ENCODE measurements at places on chromosomes 7 and 10. TPM values are rescaled to one million over a fixed set of nuclear protein-coding genes. Genes with fewer than 3 reads are reported as not detected.

AFAP1L2 gene
- total RNA-seq: 9.6 TPM

DNA sequence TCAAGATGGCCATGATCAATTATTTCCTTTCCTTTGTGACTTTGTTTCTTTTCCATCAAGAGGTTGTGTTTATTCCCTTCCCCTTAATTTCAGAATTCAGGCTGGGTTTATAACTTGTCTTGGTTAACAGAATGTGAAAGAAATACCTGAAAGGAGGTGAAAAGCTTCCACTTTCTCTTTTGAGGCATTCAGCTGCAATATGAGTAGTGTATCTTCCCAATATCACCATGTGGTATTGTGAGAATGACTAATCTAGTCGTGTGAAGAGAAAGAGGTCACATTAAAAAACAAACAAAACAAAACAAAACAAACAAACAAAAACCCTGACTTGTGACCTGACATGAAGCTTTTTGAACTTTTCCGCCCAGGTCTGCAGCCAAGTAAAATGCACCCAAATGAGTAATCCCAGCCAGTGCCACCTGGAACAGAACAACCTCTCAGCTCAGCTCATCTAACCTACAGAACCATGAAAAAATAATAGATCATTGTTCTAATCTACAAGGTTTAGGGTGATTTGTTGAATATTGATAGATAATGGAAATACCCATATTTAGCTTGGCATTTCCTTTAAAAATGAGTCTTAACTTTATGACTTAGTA, 70.8 kb upstream of the TEX47 start:
- no peak overlapping the region for H3K27ac ChIP-seq
- no peaks in the 10 kb centered on the region for H3K36me3 ChIP-seq
- H3K4me1 ChIP-seq: no peaks in the 10 kb centered on the region
- DNase-seq: no peak

- DNase-seq: no peak
- H3K4me3 ChIP-seq: no peak overlapping the region
- H3K4me1 ChIP-seq: peaks cover 5% of the 10 kb centered on the region
- H3K27ac ChIP-seq: no peak overlapping the region
- no peaks in the 10 kb centered on the region for H3K27me3 ChIP-seq
Observed at GRCh38 chr7:148264933-148265557, 325.5 kb upstream of the C7orf33 start.

DNA sequence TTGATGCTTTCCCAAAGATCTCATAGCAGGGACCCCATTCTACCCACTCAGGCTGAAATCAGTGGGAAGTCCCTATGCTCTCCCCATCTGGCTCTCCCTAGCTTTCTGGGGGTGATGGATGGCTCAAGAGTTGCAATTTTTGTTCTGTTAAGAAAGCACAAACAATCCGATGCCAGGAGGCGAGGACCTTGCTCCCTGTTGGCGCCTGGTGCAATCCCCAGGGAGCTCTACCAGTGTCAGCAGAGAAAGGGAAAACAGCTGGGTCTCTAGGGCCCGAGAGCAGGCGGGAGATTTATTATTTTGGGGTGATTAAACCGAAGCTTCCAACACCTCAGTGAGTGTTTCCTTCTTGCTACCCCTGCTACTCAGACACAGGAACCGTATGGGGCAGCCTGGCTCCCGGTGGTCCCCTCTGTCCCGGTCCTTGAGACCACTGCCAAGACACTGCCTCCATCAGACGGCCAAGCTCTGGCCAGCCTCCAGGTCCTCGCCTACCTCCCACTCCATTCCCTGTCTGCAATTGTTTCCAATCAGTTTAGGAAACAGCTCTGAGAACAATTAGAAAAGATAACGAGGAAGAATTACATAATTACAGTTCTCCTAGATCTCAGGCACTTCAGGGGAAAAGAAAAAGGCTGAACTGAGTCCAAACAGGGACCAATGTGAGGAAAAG, 147.9 kb downstream of the PLXNA4 start:
- H3K36me3 ChIP-seq: no peaks in the 10 kb centered on the region
- no peak overlapping the region for H3K27ac ChIP-seq
- no peak for DNase-seq
- no peak overlapping the region for H3K4me3 ChIP-seq
- H3K27me3 ChIP-seq: no peaks in the 10 kb centered on the region
- no peaks in the 10 kb centered on the region for H3K4me1 ChIP-seq

GRCh38 chr7:11427686-11428273, 404.2 kb downstream of the THSD7A start:
- DNase-seq: no peak
- no peak overlapping the region for H3K27ac ChIP-seq
- H3K36me3 ChIP-seq: no peaks in the 10 kb centered on the region
- H3K4me3 ChIP-seq: no peak overlapping the region

GRCh38 chr7:13152755-13153154, 465.3 kb downstream of the ARL4A start:
- H3K27ac ChIP-seq: no peak overlapping the region
- no peaks in the 10 kb centered on the region for H3K36me3 ChIP-seq
- no peaks in the 10 kb centered on the region for H3K27me3 ChIP-seq
- no peak for DNase-seq

GRCh38 chr10:125061557-125062226, 98.7 kb downstream of the CTBP2 start:
- H3K4me1 ChIP-seq: peaks cover 89% of the 10 kb centered on the region
- H3K36me3 ChIP-seq: peaks cover 5% of the 10 kb centered on the region
- H3K27me3 ChIP-seq: no peaks in the 10 kb centered on the region
- DNase-seq: no peak
- H3K4me3 ChIP-seq: no peak overlapping the region

Measured in upper lobe of left lung (tissue), 6 donors.